Sciatic nerve (tissue), 2 donors: ENCODE measurements at places on chromosomes 12 and 14.

- DNase-seq: no peak
These were observed 89.7 kb downstream of the TMTC1 start for GRCh38 chr12:29694002-29694401.

GRCh38 chr12:27555925-27556778, 32.1 kb downstream of the PPFIBP1 start:
- no peak for DNase-seq

GRCh38 chr14:81315341-81315740, 84.8 kb downstream of the STON2 start:
- no peak for DNase-seq

- DNase-seq: peak; percentile 26
These were observed 23.7 kb downstream of the ANKRD9 start for GRCh38 chr14:102485693-102486512.

DNA sequence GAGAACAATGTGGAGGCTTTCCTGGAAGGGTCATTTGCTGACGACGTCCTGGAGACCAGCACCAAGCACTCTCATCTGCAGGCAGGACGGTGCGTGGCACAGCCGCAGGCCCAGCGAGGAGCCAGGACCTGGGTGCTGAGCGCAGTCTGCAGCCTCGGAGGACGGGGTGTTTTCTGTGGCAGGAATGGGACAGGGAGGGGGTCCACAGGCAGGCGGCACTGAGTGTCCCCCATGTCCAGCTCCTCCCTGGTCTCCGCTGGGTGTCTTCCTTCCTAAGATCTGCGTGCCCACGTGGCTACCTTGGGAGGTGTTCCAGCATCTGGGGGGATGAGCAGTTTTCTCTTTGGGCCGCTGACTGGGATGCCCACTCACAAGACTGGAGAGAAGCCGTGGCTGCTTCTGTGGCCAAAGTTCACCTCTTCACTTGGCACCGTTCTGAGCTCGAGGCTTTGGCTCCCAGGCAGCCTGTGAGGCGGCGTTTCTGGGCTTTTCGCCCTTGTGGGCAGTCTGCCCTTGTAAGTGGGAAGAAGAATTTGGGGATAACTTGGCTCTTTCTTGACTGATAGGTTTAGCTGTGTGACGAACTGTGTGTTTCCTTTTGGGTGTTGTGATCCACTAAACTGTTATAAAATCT, 72.2 kb downstream of the NOC4L start:
- no peak for DNase-seq

GRCh38 chr12:50182461-50182860, 15.3 kb upstream of the CERS5 start:
- no peak for DNase-seq

- no peak for DNase-seq
These were observed 54.2 kb upstream of the JDP2 start for GRCh38 chr14:75373616-75374015.
